Fibroblast of lung (primary cell): ENCODE measurements at places on chromosomes 7 and 10. TPM values are rescaled to one million over a fixed set of nuclear protein-coding genes. Genes with fewer than 3 reads are reported as not detected.

The GHRHR gene
- total RNA-seq = not detected in 2 replicates

The ADARB2 gene
- not detected in 2 replicates for total RNA-seq

The DPP6 gene
- total RNA-seq = not detected in 2 replicates

The SH3PXD2A gene
- 26.2 and 33.2 TPM in 2 replicates for total RNA-seq

The STEAP4 gene
- total RNA-seq = 0.26 and 0.99 TPM in 2 replicates

The C10orf53 gene
- not detected in 2 replicates for total RNA-seq

The CPN1 gene
- total RNA-seq = not detected in 2 replicates

The SAMD9L gene
- 15.7 and 23.9 TPM in 2 replicates for total RNA-seq

The ARHGAP19 gene
- total RNA-seq = 4.6 and 7.4 TPM in 2 replicates

The ARHGAP21 gene
- total RNA-seq = 105 and 173 TPM in 2 replicates

The TMEM236 gene
- under 0.01 and 0.17 TPM in 2 replicates for total RNA-seq

The CHAT gene
- not detected in 2 replicates for total RNA-seq

The ARHGAP22 gene
- 21.3 and 75.5 TPM in 2 replicates for total RNA-seq

The PLAU gene
- 60.1 and 93.6 TPM in 2 replicates for total RNA-seq

The REEP3 gene
- total RNA-seq = 56.5 and 67.5 TPM in 2 replicates

The GFRA1 gene
- 6.3 and 23.1 TPM in 2 replicates for total RNA-seq

The NEUROG3 gene
- total RNA-seq = not detected in 2 replicates

The SPDYE11 gene
- not detected in 2 replicates for total RNA-seq

The FGL2 gene
- 6.2 and 97.6 TPM in 2 replicates for total RNA-seq

The CDH23 gene
- total RNA-seq = 0.17 and 0.51 TPM in 2 replicates

The SCD gene
- 367 and 537 TPM in 2 replicates for total RNA-seq

The TUBB8 gene
- not detected in 2 replicates for total RNA-seq

The SPDYE1 gene
- total RNA-seq = under 0.01 TPM in 1 of 2 replicates, not detected in the other

The ITGB8 gene
- 41.6 and 100 TPM in 2 replicates for total RNA-seq

The SPDYE6 gene
- total RNA-seq = not detected in 2 replicates

The TAS2R41 gene
- not detected in 2 replicates for total RNA-seq

The TLX1 gene
- not detected in 2 replicates for total RNA-seq

The SORCS1 gene
- total RNA-seq = under 0.01 TPM in 1 of 2 replicates, not detected in the other

The OR9A2 gene
- total RNA-seq = not detected in 2 replicates

The WIPF3 gene
- under 0.01 and 0.33 TPM in 2 replicates for total RNA-seq

The RELN gene
- total RNA-seq = 0.33 and 1.8 TPM in 2 replicates

The GPR26 gene
- not detected in 2 replicates for total RNA-seq

The PARD3 gene
- total RNA-seq = 43.1 and 46.4 TPM in 2 replicates

The ANKRD22 gene
- total RNA-seq = under 0.01 and 0.17 TPM in 2 replicates

The SPDYE16 gene
- total RNA-seq = 0.17 and 0.51 TPM in 2 replicates

The EBLN1 gene
- not detected in 2 replicates for total RNA-seq

The COL1A2 gene
- total RNA-seq = 2,400 and 2,928 TPM in 2 replicates

The NDUFB8 gene
- total RNA-seq = 154 and 167 TPM in 2 replicates

The UBE2D4 gene
- total RNA-seq = 6.4 and 10.2 TPM in 2 replicates

The AHR gene
- total RNA-seq = 63.4 and 84.4 TPM in 2 replicates

The HOXA7 gene
- total RNA-seq = 1.0 and 1.2 TPM in 2 replicates

The PRSS37 gene
- not detected in 2 replicates for total RNA-seq

The DKK1 gene
- total RNA-seq = 54.4 and 80.6 TPM in 2 replicates
